Mesenteric fat pad (tissue), 1 donor: ENCODE measurements at places on chromosomes 3 and 15. TPM values are rescaled to one million over a fixed set of nuclear protein-coding genes. Genes with fewer than 3 reads are reported as not detected.

GRCh38 chr15:64426845-64427465 is 33.4 kb upstream of the ZNF609 start:
- DNase-seq, result no peak

- no peak for DNase-seq
Observed at GRCh38 chr3:118973050-118973449, 61.6 kb downstream of the IGSF11 start.

DNA sequence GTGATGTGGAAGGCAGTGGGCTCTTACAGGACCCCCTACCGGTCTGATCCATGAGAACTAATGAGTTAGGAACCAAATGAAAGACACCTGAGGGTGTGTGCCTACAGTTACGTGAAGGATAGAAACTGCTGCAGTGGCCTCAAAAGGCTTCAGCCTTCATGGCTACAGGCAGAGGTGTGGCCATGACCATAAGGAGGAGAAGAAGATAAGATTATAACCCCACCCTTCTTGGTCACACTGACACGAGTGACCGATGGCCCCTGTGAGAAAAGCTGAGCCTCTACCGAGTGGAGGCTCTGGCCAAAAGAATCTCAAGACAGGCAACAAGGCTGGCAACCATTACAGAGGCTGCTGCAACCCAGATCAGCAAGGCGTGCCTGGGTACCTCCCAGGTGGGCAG is 6.3 kb downstream of the RFT1 start:
- DNase-seq, result no peak

Gene CCDC50
- total RNA-seq, result 120 TPM

Gene SMCO1
- not detected for total RNA-seq

Gene STRA6
- not detected for total RNA-seq

Gene GOLGA8H
- 0.45 TPM for total RNA-seq
